NCI-H1417 (cell line): ENCODE measurements at places on chromosomes 3 and 15.

GRCh38 chr3:179806177-179806576 lies 153.3 kb downstream of the USP13 start:
- DNase-seq, result peak; percentile 11

DNA sequence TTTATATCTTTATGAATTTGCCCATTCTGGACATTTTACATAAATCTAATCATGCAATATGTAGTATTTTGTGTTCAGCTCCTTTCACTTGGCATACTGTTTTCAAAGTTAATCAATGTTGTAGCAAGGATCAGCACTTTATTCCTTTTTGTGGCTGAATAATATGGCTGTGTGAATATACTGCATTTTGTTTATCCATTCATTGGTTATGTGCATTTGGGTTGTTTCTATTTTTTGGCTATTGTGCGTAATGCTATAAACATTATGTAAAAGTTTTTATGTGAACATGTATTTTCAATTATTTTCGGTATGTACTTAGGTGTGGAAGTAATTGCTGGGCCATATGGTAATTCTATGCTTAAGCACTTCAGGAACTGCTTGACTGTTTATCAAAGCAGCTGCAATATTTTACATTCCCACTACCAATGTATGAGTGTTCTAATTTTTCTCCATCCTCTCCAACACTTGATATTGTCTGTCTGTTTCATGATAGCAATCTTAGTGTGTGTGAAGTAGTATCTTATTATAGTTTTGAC lies 101.3 kb upstream of the P2RY1 start:
- DNase-seq, result no peak

- DNase-seq, result no peak
These were observed 37.3 kb upstream of the CMTM7 start for GRCh38 chr3:32354362-32354778.

DNA sequence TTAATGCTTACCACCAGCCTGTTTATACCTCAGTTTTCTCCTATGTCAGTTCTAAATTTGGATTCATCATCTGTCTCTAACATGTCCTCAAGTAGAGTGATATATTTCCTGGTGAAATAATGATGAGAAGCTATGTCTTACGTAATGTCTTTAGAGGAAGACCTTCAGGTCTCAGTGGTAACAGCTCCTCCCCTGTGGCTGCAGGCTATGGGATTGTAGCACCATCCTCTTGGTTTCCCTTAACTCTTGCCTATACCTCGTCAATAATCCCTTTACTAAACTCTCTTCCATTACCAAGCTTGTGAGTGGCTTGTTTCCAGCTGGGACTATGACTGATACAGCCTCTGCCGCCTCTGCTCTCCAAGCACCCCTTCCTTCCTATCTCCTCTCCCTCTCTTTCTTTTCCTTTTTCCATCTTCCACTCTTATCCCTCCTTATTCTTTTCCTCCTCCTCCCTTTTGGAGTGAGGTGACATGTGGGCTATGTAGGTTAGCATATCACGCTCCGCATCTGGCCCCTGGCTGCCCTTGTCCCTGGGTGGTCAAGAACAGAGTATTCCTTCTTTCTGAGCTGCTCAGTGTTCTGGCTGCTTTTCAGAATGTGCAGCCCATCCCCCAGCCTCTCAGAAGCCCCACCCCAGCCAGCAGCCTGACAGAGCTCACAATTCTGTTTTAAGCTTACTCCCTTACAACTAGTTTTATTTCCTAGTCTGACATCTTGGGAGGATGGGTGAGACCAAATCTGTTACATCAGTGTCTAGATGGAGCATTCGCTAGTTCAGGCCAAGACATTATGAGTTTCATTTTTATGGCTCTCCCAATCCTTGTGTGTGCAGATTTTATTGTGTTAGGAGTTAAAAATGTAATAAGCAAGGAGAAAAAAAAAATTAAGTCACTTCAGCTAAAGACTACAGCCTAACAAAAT lies 75.0 kb upstream of the RNU6-1 start:
- DNase-seq, result peak; percentile 90

GRCh38 chr15:29280514-29280913 lies 10.9 kb upstream of the NSMCE3 start:
- no peak for DNase-seq

- peak; percentile 98 for DNase-seq
These were observed at the start of gene NMNAT3 for GRCh38 chr3:139677388-139678155. NMNAT3 (minus strand) TSS chr3:139677972; CDS start chr3:139627724, 50,248 bp downstream.

DNA sequence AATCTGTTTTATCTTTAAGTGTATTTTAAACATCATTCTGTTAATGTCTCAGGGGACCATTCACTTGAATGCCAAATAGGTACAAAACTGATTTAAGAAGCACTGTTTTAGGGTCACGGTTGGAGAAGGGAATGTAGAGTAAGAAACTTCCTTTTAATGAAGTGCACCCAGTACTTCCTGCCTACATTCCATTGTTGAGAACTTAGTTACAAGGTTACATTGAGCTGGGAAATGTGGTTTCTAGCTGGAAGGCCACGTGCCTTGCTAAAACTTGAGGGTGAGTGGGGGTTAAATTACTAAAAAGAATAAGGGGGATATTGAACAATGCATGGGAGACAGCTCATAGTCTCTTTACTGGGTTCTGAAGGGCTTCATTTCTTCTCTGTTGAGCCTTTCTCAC lies 78.3 kb upstream of the TBC1D5 start:
- no peak for DNase-seq

GRCh38 chr15:65583701-65584100 lies 27.2 kb downstream of the INTS14 start:
- no peak for DNase-seq

GRCh38 chr3:191290311-191291025 lies 38.7 kb upstream of the CCDC50 start:
- no peak for DNase-seq

DNA sequence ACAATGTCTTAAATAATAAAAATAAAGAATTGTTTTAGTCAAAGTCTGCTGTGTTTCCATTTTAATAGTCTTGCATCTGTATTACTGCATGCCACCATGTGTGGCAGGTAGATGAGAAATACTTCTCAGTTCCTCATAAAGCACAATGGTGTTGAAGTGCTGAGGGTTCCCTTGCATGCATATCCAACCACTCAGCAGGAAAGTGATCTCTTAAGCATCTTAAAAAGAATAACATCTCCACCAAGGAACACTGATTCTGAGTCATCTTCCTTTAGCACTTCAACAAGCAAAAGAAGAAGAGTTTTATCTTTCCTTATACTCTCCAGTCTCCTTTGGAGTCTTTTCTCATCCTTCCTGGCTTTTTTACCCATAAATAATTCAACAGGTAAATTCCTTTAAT lies 602.0 kb downstream of the TBL1XR1 start:
- no peak for DNase-seq

- no peak for DNase-seq
These were observed 192.7 kb downstream of the MBNL1 start for GRCh38 chr3:152461460-152461859.

- no peak for DNase-seq
These were observed 285.1 kb upstream of the STAC start for GRCh38 chr3:36095238-36095637.

GRCh38 chr15:64552281-64552948 lies 92.0 kb downstream of the ZNF609 start:
- no peak for DNase-seq

GRCh38 chr3:175129571-175129970 lies 270.4 kb downstream of the NAALADL2 start:
- DNase-seq, result no peak

DNA sequence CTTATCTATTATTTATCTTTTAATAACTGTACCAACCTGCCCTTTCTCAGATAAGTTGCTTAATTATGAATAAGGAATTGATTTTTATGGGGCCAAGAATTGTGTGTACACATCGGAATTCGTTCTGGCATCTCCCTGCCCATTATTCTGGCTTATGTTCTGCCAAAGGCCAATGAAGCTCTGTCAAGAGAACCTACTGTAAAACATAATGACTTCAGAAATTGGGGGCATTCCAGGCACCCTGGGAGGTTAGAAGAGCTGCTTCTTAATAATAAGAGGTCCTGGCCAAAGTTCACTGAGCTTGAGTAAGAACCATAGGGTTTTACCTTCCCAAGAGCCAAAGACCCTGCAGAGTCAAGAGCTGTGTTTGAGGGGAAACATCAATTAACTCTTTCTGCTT lies 261.7 kb downstream of the SLC9A9 start:
- DNase-seq, result no peak

- no peak for DNase-seq
These were observed 37.8 kb downstream of the ZNF445 start for GRCh38 chr3:44439499-44440295.

- peak; percentile 7 for DNase-seq
These were observed 340.9 kb upstream of the TPRG1 start for GRCh38 chr3:188830893-188831292.

DNA sequence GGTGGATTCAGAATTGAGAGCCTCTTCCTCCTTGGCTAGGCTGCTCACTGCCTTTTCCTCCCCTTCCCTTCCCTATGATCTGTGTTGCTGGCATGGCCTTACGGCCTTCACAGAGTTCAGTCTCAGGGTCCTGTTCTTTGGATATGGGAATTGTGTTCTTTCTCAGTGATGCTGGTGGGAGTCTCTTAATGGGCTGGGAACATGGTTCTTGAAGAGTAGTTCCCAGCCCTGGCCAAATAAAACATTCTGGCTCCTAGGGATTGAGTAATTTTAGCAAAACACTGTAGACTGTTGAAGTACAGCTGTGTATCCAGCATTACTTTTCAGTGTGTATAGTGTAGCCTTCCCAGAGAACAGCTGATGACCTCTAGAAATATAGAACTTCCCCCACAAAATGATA lies 22.6 kb upstream of the FILIP1L start:
- DNase-seq, result no peak

- DNase-seq, result peak; percentile 25
These were observed 701.4 kb upstream of the LMCD1 start for GRCh38 chr3:7800006-7800780.

DNA sequence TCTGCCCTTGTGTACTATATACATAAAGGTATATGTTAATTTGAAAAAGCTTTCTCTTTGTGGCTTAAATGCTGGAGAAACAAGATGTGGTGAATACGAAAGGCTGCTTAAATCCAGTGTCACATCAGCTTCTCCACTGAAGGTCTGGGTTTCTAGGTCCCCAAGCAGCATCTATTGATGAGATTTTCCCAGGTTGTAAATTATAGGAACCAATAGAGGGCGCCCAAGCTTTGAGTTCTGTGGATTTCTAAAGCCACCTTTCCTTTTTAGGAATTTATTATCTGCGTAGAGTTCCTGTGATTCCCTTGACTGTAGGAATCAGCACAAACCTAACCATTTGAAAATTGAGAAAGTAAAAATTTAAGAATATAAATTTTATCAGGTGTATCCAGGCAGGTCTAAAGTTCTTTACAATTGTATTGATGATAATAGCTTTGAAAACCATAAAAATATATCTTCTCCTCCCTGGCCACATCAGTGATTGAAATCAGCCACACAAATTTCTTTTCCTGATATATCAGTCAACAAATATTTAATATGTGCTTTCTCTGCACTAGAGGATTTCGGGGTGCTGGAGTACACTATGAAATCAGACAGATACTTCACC lies 88.3 kb upstream of the ADAMTSL3 start:
- peak; percentile 2 for DNase-seq

- no peak for DNase-seq
These were observed 176.5 kb downstream of the RAP2B start for GRCh38 chr3:153338487-153338886.

DNA sequence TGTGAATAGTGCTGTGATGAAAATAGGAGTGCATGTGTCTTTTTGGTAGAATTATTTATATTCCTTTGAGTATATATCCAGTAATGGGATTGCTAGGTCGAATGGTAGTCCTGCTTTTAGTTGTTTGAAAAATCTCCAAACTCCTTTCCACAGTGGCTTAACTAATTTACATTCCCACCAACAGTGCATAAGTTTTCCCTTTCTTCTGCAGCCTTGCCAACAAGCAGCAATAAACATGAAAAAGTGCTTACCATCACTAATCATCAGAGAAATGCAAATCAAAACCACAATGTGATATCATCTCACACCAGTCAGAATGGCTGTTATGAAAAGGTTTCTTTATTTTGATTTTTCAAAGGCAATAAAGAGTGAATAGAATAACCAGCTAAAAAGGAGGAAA lies 1105.9 kb downstream of the NAALADL2 start:
- DNase-seq, result no peak

GRCh38 chr3:12991481-12991837 lies 81.8 kb downstream of the IQSEC1 start:
- no peak for DNase-seq

DNA sequence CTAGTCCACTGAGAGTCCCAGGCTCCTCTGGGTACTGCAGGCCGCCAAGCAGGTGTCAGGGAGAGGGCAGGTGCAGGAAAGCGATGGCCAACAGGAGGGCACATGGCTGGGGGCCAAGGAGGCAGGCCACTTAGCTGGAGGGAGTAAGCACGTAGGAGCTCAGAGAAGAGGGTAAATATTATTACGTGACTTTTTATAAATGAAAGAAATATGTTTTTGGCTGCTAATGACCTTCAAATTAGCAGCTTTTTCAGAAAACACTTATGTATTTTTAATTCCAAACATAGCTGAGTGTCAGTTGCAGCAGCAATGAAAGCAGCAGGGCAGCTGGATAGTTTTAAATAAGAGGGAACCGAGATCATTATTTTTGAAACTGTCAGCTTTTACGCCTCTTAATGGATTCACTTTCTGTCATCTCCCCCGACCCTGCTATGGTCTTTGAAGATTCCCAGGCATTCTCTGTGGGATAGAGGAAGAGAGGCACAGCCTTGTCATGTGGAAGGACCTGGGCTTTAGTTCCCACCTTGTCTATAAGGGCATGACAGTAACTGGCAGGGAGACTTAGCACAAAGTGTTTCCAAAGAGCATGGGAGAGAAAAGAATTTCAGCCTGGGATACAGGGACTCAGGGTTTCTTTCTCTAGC lies 477.1 kb downstream of the EPHB1 start:
- peak; percentile 87 for DNase-seq

DNA sequence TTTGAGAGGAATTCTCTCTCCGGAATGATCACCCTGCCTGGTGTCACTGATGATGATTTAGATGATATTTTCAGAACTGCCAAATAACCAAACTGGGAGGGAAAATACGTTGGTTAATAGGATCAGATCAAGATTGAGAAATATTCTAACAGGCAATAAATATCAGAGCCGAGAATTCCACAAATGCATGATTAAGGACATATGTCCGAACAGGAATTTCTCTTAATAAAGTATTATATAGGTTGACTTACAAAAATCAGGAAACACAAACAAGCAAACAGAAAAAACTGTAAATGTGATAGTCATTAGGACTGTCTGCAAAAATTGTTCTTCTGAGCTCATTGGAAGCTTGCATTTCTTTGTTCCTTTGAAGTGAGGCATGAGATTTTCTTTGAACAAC lies 75.1 kb upstream of the PHLDB2 start:
- no peak for DNase-seq

- no peak for DNase-seq
These were observed 282.6 kb downstream of the KLF13 start for GRCh38 chr15:31609258-31609681.
